ENCODE measurements at places on chromosomes 11 and 22. TPM values are rescaled to one million over a fixed set of nuclear protein-coding genes. Genes with fewer than 3 reads are reported as not detected.

The SLC1A2 gene
- total RNA-seq, result 0.58 TPM

The RNF169 gene
- total RNA-seq, result 19.8 TPM

The UCP2 gene
- 37.9 TPM for total RNA-seq

The ADM gene
- 27.2 TPM for total RNA-seq

The KRTAP5-1 gene
- total RNA-seq, result not detected

The SSH3 gene
- total RNA-seq, result 107 TPM

The FAM227A gene
- 5.1 TPM for total RNA-seq

The CD3G gene
- total RNA-seq, result 3.0 TPM

The OR52W1 gene
- not detected for total RNA-seq

The PDGFD gene
- total RNA-seq, result 37.6 TPM

The ARHGEF17 gene
- total RNA-seq, result 69.2 TPM

The ABCC8 gene
- total RNA-seq, result 1.3 TPM

The CFAP300 gene
- total RNA-seq, result 7.1 TPM

The PKDREJ gene
- total RNA-seq, result 0.32 TPM
